K562 (cell line): ENCODE measurements at places on chromosomes 1 and 21. TPM values are rescaled to one million over a fixed set of nuclear protein-coding genes. Genes with fewer than 3 reads are reported as not detected.

The BARHL2 gene
- total RNA-seq: 0.11 TPM in 2 replicates

The ADGRL2 gene
- 0.13 and 0.40 TPM in 2 replicates for total RNA-seq

GRCh38 chr1:85116856-85117255 lies 68.6 kb upstream of the MCOLN3 start:
- no peak overlapping the region for H3K4me3 ChIP-seq
- peaks cover 10% of the 10 kb centered on the region; the same call in 1 of the 2 replicates for H3K27me3 ChIP-seq
- H3K4me1 ChIP-seq: no peaks in the 10 kb centered on the region
- H3K36me3 ChIP-seq: no peaks in the 10 kb centered on the region
- H3K27ac ChIP-seq: no peak overlapping the region
- no peak for DNase-seq

GRCh38 chr1:189899686-189900425 lies 577.8 kb downstream of the BRINP3 start:
- no peaks in the 10 kb centered on the region for H3K27me3 ChIP-seq
- no peak overlapping the region for H3K27ac ChIP-seq
- H3K4me1 ChIP-seq: no peaks in the 10 kb centered on the region
- no peak for DNase-seq

GRCh38 chr1:246221485-246222255 lies 285.4 kb downstream of the SMYD3 start:
- no peaks in the 10 kb centered on the region for H3K36me3 ChIP-seq
- no peaks in the 10 kb centered on the region for H3K27me3 ChIP-seq
- H3K4me3 ChIP-seq: no peak overlapping the region
- no peak overlapping the region for H3K27ac ChIP-seq
- DNase-seq: no peak
- H3K4me1 ChIP-seq: peaks cover 6% of the 10 kb centered on the region
